GM04504 (cell line): ENCODE measurements at places on chromosomes 16 and 17.

- no peak for DNase-seq
Measured at GRCh38 chr17:68210570-68211315, 37.1 kb upstream of the AMZ2 start.

- DNase-seq, result no peak
Measured at GRCh38 chr17:43530288-43531081, 15.7 kb downstream of the ETV4 start.

GRCh38 chr17:38671939-38672720 is 2.6 kb downstream of the EPOP start:
- no peak for DNase-seq

DNA sequence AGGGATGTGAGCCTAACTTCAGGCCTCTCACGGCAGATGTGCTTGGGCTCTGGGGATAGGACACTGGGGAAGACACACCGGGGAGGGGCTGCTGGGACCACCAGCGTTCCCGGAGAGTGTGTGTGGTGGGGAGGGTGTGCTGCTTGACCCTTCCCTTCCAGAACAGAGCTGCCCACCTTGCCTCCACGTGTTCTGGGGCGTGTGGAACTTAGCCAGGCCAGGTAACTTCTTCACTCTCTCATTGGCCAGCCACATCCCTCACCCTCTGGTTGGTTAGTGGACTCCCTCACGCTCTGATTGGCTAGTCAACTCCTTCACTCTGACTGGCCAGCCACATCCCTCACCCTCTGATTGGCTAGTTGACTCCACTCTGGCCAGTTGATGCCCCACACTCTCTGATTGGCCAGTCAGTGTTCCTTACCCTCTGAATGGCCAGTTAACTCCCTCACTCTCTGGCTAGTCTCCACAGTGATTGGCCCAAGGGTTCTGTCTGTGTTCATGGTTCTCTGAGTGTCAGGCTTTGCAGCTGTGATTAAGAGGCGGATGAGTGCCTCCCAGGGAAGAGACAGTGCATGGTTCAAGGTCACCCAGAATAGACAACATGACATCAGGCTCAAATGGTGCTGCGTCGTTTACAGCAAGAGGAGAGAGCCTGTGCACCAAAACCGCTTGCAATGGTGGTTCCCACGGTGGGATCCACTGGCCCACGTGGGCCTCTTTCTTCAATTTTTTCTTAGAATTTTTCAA is 10.0 kb downstream of the TMEM235 start:
- no peak for DNase-seq

DNA sequence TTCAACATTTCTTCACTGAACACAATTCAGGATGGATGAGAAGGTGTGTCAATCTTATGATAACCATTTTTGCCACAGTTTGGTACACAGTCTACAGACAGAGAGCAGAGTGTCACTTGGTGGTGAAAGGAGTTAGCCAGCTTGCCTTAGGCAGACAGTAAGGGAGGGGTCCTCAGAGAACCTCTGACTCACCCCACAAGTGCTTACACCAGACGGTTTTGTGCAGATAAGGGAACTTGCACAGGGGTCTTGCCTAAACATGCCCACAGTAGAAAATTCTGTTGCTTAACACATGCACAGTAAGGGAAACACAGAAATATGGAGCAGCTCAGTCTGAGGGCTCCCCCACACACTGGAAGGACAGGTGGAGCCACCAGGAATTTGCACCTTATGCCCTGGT is 204.5 kb upstream of the CDH8 start:
- DNase-seq, result no peak

DNA sequence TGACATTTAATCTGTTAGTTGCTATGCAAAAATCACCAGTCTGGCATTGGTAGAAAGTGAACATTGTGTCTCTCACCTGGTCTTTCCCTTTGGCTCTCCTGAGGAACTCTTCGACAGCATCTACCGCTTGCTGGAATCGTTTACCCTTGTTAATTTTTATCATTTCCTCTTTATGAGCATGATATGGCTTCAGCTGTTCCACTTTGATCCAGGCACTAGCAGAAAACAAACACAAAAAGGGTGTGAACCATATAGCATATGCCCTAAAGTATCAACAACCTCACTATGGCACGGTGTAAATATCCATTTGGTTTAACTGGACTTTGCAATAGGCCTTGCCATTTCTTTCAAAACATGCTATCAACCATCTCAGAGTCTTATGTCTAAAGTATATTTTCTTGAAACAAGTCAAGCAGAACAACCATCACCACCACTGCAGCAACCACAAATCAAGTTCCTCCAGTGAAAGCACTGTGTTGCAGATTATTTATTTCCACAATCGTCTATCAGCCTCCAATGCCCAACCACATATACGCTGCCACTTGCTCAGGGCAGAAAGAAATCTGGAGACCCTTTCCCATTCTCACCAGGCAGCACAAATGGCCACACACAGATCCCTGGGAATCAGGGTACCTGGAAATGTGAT is 14.3 kb downstream of the GLYR1 start:
- no peak for DNase-seq

GRCh38 chr17:42386777-42387657 is 1.2 kb downstream of the STAT3 start:
- DNase-seq, result no peak

DNA sequence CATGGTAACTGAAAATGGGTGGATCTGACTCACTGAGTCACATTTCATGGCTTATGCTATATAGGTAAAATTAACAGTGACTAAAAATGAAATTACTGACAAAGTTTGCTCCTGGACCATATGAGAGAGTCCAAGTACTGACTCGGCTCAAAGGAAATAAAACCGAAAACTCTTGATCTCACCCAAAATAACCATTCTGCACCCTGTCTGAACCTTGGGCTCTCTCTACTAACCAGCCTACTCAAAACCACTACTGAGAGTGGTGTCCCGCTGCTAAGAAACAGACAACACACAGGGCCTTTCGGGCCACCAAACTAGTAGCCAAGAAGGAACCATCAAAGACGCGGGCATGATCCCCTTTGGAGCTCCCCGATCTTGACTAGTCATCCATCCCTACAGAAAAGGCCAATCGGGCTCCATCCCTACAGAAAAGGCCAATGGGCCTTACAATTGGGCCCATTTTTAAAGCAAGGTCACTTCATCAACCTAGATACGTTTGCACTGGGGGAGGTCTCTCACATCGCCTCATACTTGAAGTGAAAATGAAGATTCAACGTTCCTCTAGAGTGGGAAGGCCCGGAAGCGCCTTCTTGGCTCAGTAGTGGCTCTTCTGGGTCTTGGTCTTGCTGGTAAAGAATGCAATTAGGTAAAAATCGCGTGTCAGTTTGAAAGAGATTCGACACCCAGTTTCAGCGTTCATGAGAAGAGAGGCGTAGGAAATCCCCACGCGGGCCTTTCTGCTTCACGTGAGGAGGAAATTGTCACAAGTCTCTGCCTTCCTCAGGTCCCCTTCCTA is 720 bp upstream of the ZPBP2 start:
- no peak for DNase-seq
